ENCODE measurements at places on chromosomes 1 and 21. TPM values are rescaled to one million over a fixed set of nuclear protein-coding genes. Genes with fewer than 3 reads are reported as not detected.

Gene PTAFR
- total RNA-seq = 0.14 TPM

Gene TOMM20
- total RNA-seq = 62.1 TPM

Gene MPL
- total RNA-seq = not detected

Gene SLC1A7
- not detected for total RNA-seq

Gene LCE3E
- not detected for total RNA-seq

GRCh38 chr1:32337855-32338636 lies 2.0 kb upstream of the MARCKSL1 start:
- DNase-seq = peak; percentile 38

- no peak for DNase-seq
Measured at GRCh38 chr21:36155603-36156338, 853 bp upstream of the DOP1B start.

DNA sequence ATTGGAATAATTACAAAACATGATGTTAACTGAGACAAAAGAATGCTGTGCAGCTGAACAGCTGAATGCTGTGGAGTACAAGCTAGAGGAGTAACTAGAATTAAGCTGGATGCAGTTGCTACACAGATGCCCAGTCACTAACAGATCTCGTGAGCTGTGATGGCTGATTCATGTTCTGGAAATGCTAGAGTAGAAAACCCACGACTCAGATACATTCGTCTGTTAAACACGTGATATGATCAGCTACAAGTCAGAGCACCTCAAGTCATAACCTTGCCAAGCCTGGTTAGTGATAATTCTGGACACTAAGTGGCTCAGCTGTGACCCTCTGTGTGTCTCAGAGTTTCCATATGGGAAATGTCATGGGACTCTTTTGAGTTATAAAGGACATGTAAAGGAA lies 89.7 kb upstream of the ESRRG start:
- DNase-seq = no peak

- DNase-seq = no peak
Measured at GRCh38 chr1:5936126-5936525, 56.1 kb downstream of the NPHP4 start.

DNA sequence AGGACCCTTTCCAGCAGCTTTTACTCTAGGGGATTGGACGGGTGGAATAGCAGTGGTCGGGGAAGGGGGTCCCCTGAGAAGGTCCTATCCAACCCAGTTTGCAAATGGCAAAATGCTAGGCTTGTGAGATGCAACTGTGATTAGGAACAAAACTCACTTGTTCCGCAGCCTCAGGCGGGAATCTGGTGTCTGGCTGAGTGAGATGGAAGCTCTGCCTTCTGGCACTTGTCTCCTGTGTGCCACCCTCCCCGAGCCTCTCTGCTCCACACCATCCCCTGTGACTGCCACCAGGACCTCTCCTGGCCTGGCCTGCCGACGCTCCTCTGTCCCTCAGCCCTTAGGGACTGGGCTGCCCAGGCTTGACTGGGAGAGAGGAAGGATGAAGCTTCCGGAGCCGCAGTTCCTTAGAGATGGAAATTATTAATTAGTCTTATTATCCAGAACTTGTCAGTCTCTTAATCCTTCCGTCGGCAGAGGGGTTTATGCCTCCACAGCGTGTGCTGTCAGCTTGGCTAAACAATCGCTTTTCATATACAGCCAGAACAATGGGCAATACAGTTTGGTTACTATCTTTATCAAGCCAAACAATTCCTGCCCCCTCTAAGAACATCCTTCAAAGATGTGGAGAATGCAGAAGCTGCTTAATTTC lies 292.8 kb upstream of the VAMP3 start:
- DNase-seq = no peak

GRCh38 chr1:19232524-19232846 lies 18.8 kb downstream of the EMC1 start:
- peak; percentile 19 for DNase-seq

Data from activated CD4-positive, alpha-beta T cell treated with anti-CD3 and anti-CD28 coated beads for 36 hours (primary cell).